ENCODE measurements at places on chromosomes 4 and X.

- peak; percentile 20 for DNase-seq
Observed at GRCh38 chr4:2009651-2010233, 968 bp upstream of the NELFA start.

GRCh38 chr4:2837904-2838496 lies 5.6 kb upstream of the ADD1 start:
- no peak for DNase-seq

- DNase-seq, result no peak
Observed at GRCh38 chr4:52856801-52857200, 5.3 kb upstream of the RASL11B start.

GRCh38 chr4:27616166-27616565 lies 755.5 kb downstream of the STIM2 start:
- no peak for DNase-seq

DNA sequence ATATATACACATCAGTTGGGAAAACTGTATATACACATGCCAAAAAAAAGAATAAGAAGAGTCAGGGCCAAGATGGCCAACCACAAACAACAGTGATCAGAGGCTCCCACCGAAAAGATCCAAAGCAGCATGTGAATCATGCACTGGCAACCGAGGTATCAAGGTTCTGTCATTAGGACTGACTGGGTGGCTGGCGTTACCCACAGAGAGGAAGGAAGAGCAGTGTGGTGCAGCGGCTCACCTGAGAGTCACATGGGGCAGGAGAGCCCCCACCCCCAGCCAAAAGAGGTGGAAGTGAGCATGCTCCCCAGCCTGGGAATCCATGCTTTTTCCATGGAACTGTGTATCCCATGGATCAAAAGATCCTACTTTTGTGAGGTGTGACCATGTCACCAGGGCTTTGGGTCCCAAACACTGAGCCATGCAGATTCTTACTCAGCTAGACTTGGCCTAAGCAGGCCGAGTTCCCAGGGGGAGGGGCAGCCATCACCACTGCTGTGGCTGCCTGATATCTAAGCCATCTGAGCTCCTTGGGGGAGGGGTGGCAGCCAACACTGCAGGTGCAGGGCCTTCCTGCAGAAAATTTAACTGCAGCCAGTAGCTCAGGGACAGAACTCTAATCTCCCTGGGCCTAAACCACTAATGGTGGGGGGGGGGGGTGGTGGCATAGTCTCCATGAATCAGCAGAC lies 52.8 kb downstream of the P2RY10 start:
- no peak for DNase-seq

GRCh38 chrX:11944501-11944900 lies 186.5 kb downstream of the MSL3 start:
- DNase-seq, result no peak

- no peak for DNase-seq
Observed at GRCh38 chr4:86181585-86181984, 178.3 kb downstream of the MAPK10 start.

GRCh38 chr4:37597034-37597433 lies 89.1 kb downstream of the RELL1 start:
- DNase-seq, result no peak

GRCh38 chrX:135484641-135485289 lies 35.7 kb upstream of the INTS6L start:
- DNase-seq, result no peak

DNA sequence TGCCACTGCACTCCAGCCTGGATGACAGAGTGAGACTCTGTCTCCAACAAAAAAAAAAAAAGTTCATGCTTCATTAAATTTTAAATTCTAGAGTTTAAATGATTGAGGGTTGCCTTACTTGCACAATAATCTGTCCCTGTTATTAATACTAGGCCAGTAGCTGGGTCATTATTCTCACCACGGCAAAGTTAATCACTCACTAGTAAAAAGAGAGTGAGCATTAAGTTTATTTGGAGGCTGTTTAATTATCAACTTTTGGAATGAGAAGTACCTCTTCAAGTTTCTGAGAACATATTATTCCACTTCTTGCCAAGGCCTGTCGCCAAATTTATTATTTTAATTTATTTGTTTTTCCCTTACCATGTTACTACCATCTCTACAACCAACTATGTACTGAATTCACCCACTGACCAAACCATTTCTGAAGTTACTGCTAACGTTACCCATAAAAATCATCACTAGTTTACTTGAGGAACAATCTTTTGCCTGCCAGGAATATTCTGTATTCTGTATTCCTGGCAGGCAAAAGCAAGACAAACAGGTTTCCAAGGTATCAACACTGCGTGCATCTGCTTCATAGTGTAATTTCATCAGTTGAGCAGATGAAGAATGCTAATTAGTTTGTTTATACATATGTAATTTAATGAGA lies 26.5 kb downstream of the GUCY1A1 start:
- DNase-seq, result no peak

- DNase-seq, result no peak
Observed at GRCh38 chr4:101954975-101955678, 164.6 kb downstream of the BANK1 start.

DNA sequence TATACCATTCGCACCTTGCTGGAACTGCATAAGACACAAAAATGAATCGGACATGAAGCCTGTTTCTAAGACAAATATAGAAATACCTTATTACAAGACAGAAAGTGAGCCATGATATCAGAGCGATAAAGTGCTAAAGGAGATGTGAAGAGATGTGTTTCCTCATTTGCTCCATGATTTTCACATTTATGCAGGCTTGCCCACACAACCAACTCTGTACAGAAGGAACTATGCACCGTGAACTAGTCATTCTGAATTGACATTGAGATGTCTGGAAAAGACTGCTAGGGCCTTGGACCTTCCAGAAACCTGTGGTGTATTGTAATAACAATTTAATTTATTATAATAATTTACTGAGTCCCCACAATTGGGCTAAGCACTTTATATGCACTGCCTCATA lies 38.6 kb upstream of the TXK start:
- no peak for DNase-seq

GRCh38 chr4:8203817-8204216 lies 4.7 kb downstream of the SH3TC1 start:
- DNase-seq, result no peak

DNA sequence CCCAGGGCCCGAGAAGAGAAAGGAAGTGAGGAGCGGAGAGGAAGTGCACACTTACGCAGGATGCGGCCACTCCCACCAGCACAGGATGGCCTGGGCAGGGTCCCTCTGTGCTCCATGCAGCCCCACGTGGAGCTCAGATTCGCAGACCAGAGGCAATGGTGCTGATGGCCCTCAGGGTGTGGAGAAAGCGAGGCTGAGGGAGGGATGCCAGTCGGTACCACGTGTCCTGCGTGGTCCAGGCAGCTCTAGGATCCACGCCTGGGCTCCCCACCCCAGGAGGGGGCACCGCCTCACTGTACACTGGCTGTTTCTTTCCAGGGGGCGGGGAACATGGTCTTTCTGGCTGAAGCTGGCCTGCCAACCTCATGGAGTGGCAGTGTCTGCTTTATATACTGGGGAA lies 241.8 kb downstream of the AFAP1 start:
- DNase-seq, result no peak

DNA sequence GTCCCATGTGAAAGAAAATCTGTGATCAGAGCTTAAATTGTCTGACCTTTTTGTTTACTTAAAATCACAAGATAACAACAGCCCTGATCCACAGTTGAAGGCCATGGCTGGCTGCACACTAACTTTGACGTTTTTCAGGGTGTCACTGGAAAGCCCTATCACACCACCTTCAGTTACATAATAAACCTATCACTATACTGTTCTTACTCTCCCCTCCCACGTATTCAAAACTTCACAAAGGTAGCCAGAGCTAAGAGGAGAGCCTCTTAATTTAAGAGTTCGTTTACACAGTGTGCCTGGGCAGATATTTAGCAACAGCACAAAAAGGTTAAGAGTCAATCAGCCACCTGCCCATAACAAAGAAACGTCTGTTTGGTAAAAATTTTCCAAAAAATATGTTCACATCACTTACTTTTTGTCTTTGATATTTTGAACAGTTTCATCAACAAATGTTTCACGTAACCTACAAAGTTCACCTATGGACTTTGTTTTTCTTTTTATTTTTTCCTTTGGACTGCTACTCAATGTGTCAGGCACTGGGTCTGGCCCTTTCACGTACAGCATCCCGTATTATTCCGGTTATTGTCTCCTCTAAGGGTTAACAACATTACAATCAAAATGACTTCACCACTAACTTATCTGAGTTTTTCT lies 25.0 kb downstream of the RFC1 start:
- no peak for DNase-seq

GRCh38 chrX:72569786-72570185 lies 2.9 kb downstream of the HDAC8 start:
- DNase-seq, result no peak

DNA sequence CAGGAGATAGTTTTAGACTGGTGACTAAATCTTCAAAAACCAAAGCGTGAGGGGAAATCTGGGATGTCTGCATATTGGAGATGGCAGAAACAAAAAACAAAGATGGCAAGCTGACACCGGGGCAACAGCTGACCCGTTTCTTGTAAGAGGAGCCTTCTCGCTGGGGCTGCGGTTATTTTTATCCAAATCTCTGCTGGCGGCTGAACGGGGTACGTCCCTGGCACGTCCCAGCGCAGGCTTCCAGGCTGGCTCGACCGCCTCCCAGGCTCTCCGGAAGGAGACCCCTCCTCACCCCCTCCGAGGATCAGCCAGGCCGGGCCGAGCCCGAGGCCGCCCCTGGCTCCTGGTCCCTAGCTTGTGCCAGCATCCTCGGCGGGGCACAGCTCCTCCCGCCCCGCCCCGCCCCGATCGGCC lies 403 bp downstream of the SGCB start:
- peak; percentile 17 for DNase-seq

DNA sequence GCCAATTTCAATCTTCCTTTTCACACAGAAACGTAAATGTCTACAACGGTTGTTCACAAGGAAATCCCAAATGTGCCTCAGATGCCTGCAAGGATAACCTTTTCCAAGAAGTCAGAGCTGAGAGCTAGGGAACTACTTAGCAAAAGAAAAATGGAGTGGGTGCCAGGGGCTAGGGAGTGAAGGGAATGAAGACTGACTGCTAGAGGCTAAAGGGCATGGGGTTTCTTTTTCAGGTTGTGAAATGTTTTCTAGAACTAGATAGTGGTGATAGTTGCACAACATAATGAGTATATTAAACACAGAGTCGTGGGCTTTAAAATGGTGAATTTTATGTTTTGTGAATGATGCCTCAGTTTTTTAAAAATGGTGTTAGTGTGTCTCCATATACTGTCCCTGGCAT lies 53.4 kb downstream of the CD99L2 start:
- no peak for DNase-seq

DNA sequence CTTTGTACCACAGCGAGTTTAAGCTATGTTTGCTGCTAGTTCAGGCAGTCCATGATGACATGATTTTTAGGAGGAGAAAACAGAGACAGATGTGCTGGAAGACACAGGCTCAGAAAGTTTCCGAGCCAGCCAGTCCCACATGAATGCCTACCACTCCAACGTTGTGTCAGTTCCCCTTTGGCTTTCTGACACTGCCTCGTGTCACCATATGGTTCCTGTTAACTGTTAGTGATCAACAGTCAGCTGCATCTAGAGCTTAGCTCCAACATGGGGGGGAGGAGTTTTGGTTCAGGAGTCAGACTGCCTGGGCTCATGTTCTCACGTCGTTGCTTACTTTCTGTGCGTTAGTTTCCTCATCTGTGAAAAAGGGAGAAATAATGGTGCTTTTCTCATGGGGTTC lies 343.7 kb downstream of the MID1IP1 start:
- no peak for DNase-seq

- DNase-seq, result no peak
Observed at GRCh38 chrX:38271154-38271716, 50.6 kb upstream of the SRPX start.

DNA sequence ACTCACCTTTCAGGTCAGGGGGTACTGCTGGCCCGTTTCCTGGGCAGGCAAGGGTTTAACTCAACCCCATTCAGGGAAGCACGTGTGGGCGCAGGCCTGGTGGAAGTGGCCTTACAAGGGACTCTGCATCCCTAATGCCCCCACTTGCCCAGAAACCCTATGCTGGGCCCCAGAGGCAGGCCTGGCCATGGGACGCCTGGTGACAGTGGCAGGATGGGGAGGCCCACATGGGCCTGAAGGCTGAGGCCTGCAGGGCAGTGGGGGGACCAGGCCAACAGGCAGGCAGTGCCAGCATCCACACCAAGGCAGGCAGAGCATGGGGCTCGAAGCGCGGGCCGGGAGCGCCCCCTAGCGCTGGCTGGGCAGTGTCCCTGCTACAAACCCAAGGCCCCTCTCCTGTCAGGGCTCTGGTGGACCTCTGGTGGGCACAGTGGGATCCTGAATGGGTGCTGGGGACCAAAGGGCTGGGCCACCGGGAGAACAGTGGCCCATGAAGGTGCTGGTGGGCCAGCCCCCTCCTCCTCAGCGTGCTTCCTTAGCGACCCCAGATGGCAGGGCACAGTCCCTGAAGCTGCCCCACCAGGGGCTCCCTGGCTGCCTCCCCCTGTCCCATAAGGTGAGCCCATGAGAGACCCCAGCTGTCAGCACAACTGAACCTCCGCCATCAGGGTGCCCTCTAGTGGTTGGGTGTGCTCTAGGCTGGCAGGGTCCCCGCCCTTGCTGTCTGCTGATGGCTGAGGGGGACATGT lies 16.8 kb downstream of the FGFR3 start:
- DNase-seq, result peak; percentile 59

- no peak for DNase-seq
Observed at GRCh38 chrX:103688946-103689345, 2.4 kb upstream of the MORF4L2 start.

- no peak for DNase-seq
Observed at GRCh38 chrX:121457096-121457495, 409.7 kb downstream of the GLUD2 start.

- DNase-seq, result no peak
Observed at GRCh38 chrX:21996872-21997455, 35.2 kb upstream of the PHEX start.

DNA sequence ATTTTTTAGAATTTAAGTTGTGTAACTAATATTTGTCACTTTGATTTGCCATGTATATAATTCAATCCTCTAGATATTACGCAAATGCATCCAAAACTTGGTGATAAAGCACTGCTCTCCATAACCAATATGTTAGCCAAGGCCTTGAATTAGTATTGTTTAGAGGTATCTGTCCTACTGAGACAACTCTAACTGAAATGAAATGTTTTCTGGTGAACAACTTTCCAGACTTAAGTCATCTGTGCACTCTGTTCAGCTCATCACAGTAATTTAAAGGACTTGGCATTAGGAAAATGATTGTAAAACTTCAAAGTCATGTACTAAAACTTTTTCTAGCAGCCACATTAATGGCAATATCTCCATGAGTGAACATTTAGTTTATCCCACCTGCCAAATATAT lies 73.1 kb downstream of the HPGD start:
- no peak for DNase-seq

DNA sequence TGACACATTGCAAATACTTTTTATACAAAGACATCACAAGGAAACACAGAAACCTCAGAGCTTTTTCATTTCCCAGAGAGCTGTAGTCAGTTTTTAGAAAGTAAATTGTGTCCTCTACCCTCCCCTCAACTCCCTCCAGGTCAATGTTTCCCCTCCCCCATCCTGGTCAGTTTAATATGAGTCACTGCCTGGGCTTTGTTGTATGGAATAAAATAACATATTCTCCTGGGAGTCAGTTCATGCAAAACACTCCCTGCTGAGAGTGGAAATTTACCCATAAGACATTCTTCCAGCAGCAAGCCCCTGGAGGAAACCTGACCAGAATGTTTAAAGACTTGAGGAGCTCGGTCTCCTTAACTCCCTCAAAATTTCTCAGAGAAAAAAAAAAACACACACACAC lies 270.1 kb upstream of the LDB2 start:
- no peak for DNase-seq

GRCh38 chr4:10737337-10737736 lies 52.8 kb upstream of the CLNK start:
- DNase-seq, result no peak

Measured in stimulated activated CD4-positive, alpha-beta T cell treated with anti-CD3 and anti-CD28 coated beads, TNF-alpha, amount 100 ng/mL, for 4 hours (primary cell).